ENCODE measurements at places on chromosomes 12 and 14. TPM values are rescaled to one million over a fixed set of nuclear protein-coding genes. Genes with fewer than 3 reads are reported as not detected.

- peak; percentile 5 for DNase-seq
These were observed 92.7 kb downstream of the DIP2B start for GRCh38 chr12:50597200-50598195.

GRCh38 chr12:107352347-107353081, 259.2 kb upstream of the CRY1 start:
- DNase-seq = no peak

GRCh38 chr12:5377997-5378592, 53.8 kb upstream of the NTF3 start:
- DNase-seq = no peak

GRCh38 chr12:12715459-12716150, 1.6 kb upstream of the CDKN1B start:
- no peak for DNase-seq

- DNase-seq = no peak
These were observed 82.9 kb downstream of the FGD4 start for GRCh38 chr12:32482226-32482625.

DNA sequence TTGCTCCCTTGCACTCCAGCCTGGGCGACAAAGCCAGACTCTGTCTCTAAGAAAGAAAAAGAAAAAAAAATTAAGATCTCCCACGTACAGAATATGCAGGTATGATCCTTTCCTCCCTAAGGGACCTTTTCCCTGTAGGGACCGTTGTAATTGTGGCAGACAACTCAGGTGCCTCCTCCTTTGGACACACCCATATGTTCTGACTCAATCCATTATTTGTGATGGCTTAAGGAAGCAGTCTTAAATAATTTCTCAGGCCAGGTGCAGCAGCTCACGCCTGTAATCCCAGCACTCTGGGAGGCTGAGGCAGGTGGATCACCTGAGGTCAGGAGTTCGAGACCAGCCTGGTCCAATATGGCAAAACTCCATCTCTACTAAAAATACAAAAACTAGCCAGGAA, 53.1 kb downstream of the TMCC3 start:
- DNase-seq = no peak

DNA sequence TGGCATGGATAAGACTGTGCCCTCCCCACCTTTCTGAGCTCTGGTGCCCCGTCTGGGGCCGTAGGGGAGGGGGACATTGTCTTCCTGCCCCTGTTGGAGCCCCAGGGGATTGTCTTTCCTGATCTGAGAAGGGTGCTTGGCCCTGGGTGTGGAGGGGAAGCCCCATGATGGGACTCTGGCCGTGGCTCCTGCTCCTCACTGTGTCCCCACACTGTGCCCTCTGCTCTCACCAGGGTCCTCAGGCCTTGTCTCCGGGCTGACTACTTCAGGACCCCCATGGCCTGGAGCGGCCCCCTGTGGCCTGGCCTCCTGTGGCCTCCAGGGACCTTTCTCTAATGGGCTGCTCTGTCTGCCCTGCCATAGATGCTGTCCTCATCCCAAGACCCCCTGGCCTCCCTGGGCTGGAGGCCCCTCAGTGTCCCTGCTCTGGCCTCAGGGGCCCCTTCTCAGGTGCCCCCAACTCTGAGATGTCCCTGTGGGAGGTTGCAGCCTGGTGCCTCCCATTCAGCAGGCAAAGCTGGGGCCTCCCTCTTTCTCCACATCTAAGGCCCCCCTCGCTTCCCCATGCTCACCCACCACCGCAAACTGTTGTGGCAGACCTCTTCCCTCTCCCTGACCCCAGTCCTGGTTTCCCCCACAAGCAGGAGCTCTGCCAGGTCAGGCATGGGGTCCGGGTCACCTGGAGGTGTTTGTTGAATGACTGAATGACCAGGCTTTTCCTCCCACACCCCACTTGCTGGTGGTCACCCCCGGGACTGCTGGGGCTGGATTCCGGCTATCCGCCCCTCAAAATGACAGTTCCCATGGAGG, 4.0 kb downstream of the KIF26A start:
- DNase-seq = no peak

DNA sequence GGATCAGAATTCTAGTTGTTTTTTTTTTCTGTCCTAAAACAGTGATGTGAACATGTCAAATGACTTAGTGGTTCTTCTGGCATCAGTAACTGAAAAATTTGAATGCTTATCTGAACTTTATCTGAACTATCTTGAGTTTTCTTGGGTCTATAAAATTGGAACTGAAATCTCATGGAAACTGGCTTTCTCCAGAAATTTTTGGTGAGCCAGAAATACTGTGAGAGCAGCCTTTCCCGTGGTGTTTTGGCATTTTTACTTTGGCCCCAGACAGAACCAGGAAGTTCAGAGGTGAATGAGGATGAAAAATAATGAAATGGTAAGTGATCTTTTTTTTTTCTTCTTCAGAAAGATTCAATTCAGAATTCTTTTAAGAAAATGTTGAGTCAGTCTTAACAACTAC, 89.5 kb upstream of the CCDC91 start:
- DNase-seq = no peak

DNA sequence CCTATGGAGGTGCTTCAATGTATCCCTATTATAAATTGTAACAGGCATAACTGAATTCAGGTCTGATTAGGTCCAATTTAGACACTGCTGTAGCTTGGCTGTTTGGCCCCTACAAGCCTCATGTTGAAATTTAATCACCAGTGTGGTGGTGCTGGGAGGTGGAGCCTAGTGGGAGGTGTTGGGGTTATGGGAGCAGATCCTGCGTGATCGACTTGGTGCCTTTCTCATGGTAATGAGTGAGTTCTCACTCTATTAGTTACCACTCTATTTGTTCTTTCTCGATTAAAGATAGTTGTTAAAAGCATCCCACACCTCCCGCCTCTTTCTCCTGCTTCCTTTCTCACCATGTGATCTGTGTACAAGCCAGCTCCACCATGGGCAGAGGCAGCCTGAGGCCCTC, 122.1 kb downstream of the FOXA1 start:
- no peak for DNase-seq

GRCh38 chr12:56818629-56819028, 55.5 kb downstream of the HSD17B6 start:
- DNase-seq = no peak

DNA sequence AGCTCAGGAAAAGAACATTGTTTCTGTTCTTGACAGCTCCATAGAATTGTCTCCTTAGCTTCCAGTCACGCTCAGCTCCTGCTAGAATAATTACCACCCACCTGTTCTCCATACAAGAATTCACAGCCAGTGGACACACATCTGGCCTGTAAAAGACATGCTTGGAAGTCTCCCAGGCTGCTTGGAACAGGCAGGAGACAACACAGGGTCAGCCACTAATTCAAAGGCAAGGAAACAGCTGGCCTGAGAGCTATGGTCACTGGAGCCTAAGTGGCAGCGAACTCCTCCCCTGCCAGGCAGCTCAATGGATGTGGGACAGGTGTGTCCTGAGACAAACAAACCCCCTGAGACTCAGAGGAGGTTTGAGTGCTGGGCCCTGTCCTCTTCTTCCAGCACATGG, 22.9 kb upstream of the LTBP2 start:
- DNase-seq = no peak

- no peak for DNase-seq
These were observed 663 bp downstream of the PTGER2 start for GRCh38 chr14:52314595-52315354.

DNA sequence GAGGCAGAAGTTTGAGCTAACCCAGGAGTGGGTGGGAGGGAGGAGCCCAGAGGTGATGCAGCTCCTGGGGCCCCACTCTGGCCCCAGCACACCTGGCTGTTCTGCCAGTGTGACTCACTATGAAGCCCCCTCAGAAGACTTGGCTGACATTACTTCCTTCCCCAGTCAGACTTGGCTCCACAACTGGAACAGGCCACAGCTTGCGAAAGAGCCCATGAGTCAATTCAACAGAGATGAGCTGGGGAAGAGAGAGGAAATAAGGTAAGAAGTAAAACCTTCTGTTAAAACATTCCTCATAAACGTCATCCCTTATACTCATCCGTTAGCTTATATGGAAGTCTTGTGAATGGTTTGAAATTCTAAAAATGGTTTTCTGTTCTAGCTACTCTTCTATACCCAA, 245.9 kb downstream of the ADAMTS20 start:
- no peak for DNase-seq

- no peak for DNase-seq
These were observed 49.0 kb downstream of the TMEM117 start for GRCh38 chr12:43884683-43885410.

- DNase-seq = no peak
These were observed 60.1 kb upstream of the OTX2 start for GRCh38 chr14:56870336-56870735.

DNA sequence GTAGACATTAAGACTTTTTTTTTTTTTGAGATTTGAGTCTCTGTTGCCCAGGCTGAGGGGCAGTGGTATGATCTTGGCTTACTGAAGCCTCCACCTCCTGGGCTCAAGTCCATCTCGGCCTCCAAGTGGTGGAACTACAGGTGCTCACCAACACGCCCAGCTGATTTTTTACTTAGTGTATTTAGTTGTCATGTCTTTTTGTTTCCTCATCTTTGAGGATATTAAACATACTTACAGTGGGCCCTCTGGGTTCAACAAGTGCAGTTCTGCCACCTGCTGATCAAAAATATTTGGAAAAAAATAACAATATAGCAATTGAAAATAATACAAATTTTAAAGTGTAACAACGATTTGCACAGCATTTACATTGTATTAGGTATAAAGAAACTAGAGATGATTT, 4.4 kb upstream of the B4GALNT1 start:
- DNase-seq = no peak

- DNase-seq = no peak
These were observed 202.0 kb upstream of the LHX5 start for GRCh38 chr12:113673458-113674238.

DNA sequence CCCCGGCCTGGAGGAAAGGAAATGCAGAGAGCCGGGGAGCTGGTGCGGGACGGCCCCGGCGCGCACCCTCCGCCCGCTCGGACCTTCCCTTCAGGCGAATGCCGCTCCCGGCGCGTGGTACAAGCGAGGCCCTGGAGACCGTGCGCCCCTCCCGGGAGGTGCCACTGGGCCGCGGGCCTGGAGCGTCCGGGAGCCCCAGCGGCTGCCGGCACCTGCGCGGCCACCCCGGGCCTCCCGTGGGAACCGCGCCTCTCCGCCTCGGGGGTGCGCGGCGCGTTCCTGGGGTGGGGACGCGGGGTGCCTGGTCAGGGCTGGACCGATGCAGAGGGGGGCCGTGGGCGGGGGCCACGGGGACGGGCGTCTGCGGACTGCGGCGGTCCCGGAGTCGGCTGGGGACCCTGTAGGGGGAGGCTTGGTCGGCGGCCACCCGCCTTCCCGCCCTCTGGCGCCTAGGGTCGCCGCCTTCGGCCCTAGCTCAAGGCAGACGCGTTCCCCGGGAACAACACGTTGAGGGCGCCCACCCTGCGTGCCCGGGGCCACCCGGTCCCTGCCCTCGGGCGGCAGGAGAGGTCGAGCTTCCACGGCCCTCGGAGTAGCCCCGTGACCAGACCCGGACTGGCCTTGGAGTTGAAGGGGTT, 599 bp downstream of the PAPLN start:
- DNase-seq = no peak

OLR1 gene
- total RNA-seq = 1.4 TPM

TMEM132C gene
- 0.56 TPM for total RNA-seq

ASCL1 gene
- total RNA-seq = not detected

DICER1 gene
- 56.3 TPM for total RNA-seq

TSPAN19 gene
- not detected for total RNA-seq

Data from thoracic aorta (tissue), 2 donors.